ENCODE measurements at places on chromosomes 3 and 15.

DNA sequence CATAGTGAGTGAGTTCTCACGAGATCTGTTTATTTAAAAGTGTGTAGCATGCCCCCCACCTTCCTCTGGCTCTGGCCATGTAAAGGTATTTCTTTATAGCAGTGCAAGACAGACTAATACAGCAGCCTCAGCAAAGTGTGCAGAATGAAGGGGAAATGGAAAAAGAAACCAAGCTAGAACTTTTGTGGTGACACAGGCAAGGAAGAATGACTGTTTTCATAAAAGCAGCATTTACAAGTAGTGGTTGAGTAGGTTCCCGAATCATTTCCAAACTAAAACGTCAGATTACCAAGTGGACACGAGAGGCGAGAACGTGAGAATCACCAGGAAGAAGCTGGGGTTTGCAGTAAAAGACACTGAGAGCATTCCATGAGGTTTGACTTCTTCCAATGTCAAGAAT lies 100.2 kb upstream of the AKAP13 start:
- DNase-seq, result no peak

DNA sequence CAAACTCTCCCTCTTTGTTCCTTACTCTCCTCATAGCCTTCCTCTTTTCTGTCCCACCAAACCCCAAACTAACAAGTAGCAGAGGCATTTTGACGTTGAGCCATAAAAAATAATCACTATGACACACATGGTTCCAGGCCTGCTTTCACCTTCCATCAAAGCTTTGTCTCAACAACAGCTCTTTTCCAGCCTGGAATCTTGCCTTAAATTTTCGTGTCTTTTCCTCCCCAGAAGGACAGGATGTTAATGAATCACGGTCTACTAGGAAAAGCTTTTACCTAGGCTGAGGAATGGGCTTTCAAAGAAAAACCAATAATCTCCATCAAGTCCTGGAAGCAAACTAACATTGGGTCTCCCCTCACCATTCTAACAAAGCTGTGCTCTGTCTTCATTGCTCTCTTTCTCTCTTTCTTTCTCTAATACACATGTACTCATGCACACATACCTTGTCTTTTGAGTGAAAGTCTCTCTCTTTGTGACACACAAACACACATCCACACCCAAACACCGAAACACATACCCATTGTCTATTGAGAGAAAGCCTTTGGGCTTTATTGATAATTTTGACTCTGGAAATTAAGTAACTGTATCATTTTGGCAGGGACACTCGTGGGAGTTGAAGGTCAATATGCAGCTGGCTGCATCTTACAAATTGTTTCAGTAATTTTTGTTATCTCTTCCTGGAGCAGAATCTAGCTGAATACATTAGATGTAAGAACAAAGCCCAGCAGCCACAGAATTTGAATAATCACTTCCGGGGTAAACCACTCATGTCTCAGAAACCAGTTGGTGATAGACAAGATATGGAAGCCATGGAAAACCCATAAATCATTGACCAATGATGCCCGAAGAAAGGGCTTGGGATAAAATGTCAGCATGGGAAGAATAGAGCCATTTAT lies 107.4 kb upstream of the SLC4A7 start:
- no peak for DNase-seq

DNA sequence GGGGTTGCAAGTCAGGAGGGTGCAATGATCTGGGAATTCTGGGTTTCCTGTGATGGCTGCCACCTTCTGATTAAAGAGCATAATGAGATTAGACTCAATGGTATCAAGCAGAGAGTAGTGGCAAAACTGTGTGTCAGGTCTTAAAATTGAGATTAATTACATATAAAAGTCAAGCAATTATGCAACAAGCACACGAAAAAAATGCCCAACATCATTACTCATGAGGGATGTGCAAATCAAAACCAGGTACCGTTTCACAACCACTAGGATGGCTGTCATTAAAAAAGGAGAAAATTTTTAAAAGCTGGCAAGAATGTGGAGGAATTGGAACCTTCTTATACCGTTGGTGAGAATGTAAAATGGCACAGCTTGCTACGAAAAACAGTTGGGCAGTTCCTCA lies 205.0 kb downstream of the OSBPL10 start:
- no peak for DNase-seq

- no peak for DNase-seq
Measured at GRCh38 chr3:147371771-147372340, 34.5 kb downstream of the ZIC4 start.

- no peak for DNase-seq
Measured at GRCh38 chr3:13716540-13717221, 163.2 kb downstream of the WNT7A start.

DNA sequence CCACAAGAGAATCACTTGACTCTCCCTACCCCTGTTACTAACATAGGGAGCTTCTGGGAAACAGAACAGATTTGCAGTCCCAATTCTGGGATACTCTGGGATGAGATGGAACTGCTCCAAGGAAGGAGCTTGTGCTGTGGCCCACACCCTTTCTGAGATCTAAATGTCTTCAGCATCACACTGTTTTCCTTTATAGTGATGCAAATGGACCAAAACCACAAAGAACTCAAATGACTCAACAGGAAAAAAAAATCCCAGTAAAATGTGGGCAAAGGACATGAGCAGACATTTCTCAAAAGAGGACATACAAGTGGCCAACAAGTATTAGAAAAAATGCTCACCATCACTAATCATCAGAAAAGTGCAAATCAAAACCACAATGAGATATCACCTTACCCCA lies 155.6 kb downstream of the NECTIN3 start:
- no peak for DNase-seq

GRCh38 chr3:72177075-72178050 lies 392.4 kb upstream of the PROK2 start:
- no peak for DNase-seq

DNA sequence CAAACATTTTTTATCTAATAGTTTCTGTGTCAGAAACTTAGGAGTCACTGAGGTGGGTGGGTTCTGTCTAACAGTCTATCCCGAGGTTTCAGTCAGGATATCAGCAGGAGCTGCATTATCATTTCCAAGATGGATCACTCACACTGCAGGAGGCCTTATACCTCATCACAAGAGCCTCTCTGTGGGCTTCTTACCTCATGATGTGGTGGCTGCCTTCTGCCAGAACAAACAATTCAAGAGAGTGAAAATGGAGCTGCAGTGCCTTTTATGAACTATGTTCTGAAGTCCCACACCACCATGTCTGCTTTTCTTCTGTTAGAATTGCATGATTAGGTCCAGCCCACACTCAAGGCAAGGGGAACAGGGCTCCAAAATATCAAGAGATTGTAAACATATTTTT lies 27.9 kb downstream of the RFX7 start:
- DNase-seq, result no peak
